ENCODE measurements at places on chromosomes 2 and 18. TPM values are rescaled to one million over a fixed set of nuclear protein-coding genes. Genes with fewer than 3 reads are reported as not detected.

Gene SLC40A1
- total RNA-seq: 2.7 TPM

Gene LCT
- total RNA-seq: 0.29 TPM

Gene TCF7L1
- not detected for total RNA-seq

GRCh38 chr2:171957061-171957460 lies 34.8 kb downstream of the HAT1 start:
- DNase-seq: no peak

Data from CD8-positive, alpha-beta memory T cell (primary cell).